ENCODE measurements at places on chromosomes 13 and 19.

DNA sequence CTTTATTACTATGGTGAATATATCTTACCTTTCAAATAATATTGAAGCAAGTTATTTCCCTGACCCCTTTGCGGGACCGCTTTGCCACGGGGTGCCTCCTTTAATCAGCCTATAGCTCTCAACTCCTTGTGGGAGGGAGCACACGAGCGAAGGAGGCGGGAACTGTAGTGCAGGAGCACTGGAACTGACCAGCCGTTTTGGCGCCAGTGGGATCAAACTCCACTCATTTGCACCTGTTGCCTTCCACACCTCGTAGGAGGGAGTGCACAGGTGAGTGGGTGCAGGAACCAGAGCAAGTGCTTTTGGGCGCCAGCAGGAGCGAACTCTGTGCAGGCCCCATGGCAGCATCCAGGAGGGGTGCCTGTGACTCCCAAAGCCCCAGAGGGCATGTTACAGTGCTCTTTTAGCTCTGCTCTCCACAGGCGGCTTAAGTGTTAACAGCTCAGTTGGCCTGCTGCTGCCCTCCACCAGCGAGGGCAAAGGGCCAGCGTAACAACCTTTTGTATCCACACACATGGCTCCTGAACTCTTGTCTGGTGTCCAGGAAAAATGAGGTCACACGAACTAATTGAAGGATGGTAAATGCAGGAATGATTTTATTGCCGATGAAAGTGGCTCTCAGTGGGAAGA, 206.9 kb downstream of the GGACT start:
- DNase-seq = no peak

DNA sequence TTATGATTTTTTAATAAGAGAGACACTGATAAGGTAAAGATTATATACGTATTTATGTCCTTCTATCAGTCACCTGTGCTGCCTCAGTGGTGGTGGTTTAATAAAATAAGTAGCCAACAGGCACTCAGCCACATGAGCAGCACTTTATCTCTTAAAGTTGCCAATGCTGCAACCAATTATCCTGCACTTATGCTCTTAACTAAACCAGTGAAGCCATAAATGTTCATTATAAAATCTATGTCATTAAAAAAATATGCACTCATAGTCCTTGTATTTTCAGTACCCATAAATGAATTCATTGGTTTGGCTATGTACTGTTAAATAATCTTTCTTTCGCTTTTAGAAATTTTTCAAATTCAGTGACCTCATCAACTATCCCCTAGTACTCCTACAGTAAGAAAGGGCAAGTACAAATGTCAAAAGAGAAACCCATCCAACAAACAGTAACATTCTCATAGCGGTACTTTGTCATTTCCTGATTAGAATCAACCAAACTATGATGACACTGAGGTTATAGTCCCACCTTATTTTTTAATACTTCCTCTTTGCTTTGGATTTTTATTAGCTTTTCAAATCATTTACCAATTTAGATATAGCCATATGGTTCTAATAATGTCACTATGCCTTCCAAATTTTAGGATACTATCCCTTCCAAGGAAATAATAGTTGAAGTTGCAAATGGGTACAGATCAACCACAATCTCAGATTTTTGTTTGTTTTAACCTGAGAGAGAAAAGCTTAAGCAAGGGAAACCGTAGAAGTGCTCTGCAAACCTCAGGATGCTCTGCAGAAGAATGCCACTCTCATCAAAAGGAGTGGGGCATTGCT, 190.9 kb downstream of the KLF12 start:
- no peak for DNase-seq

DNA sequence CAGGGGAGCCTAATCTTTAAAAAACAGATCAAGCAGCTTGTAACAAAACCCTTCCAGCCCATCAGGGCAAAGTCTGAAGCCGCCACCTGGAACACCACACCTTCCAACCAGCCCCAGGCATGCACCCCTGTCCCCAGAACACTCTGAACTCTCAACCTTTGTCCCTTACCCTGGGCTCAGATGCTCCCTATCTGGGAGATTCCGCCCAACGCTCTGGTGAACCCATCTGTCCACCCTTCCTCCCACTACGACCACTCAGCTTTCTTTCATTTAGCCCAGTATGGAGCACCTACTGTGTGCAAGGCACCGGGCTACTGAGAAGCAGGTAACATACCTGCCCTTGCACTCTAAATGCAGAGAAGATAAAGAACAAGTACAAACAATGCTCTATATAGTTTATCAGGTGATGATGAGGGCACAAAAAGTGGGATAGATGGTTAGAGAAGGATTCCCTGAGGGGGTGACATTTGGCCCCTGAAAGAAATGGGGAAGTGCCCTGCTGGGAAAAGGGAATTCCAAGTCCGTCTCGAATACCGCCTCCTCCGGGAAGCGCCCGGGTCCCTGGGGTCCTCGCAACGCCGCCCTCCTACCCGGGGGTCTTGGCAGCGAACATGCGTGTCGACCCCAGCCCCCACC, 629 bp downstream of the PEPD start:
- no peak for DNase-seq

DNA sequence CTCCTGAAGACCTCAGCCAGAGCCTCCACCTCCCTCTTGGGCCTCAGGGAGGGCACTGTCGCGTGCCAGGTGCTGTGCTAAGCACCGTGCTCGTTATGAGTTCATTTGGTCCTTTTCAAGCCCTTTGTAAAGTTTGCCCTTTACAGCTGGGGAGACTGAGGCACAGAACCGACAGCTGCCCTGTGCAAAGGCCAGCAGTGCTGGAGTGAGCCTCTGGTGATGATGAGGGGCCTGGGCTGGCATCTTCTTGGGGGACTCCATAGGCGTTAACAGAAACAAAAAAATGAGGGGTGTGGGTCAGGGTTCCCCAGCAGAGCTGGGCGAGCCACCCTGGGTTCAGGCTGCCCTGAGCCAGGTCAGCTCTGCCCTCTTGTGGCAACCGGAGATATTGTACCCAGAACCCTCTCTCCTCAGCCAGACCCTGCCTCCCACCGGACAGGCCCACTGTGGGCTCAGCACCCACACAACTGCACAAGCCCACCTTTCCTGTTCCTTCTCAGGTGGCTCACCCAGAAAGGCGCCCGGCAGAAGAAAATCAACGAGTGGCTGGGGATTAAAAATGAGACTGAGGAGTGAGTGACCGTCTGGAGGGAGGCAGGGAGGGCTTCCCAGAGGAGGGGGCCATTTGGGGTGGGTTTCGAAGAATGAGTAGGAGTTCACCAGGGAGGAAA, 5.5 kb upstream of the IFI30 start:
- DNase-seq = no peak

DNA sequence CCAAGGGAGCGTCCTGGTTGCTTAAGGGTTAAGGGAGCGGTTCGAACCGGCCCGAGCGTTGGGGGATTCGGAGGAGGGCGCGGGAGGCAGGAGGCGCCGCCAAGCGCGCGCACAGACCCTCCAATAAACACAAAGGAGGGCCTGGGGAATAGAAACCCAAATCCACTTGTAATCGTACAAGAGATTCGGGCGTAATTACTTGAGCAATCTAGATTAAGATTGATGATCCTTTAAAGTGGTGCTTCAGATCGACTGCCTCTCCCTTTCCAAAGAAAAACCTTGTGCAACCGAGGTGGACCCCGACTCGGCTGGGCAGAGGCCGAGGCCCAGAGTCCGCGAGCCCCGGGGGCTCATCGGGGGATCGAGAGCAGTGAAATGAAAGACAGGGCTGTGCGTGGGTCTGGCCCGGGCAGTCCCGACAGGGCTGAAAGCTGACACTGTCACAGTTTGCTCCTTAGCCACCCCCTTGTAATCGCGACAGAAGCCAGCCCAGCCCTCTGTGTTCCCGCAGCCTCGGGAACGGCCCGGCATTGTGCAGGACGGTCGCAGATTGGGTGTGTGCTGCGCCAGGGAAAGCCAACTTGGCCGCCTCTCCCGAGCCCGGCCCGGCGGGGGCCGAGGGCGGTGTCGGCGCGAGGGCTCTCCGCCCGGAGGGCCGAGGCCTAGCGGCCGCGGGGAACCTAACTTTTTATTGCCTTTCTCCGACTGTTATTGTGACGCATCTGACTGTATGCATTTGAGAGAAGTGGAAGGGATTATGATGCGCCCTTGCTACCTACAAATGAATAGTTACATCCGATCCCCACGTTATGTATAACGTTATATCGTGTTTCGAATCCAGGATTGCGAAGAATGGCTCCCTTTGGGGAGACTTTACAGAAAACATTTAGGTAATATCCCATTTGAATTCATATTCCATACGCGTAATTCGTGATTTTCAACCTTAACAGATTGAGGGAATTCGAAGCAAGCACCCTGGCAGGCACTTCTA, 5.5 kb downstream of the MAB21L1 start:
- no peak for DNase-seq

DNA sequence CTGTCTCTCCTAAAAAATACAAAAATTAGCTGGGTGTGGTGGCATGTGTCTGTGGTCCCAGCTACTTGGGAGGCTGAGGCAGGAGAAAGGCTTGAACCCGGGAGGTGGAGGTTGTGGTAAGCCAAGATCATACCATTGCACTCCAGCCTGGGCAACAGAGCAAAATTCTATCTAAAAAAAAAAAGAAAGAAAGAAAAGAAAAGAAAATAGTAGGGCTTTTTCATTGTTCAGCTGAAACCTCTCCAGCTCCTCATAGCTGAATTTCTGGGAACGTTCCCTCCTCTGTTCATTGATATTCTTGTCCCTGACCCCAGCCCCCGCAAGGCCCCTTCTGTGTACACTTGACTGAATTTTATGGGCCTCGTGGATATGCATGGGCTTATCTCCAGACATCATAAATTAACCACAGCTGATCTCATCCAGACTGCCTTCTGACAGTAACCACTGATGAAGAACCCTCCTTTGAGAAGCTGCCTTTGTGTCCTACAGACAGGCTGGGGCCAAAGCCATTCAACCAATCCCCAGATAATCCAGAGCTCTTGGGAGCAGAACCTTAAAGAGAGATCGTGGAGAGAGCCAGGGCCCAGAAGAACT, at the start of gene ELSPBP1:
Gene ELSPBP1, plus strand, starts transcription at position 424 of the 594 bp plus-strand sequence. CDS start 14,036 bp downstream, outside the sequence.
- no peak for DNase-seq

GRCh38 chr13:106010836-106011235, 524.6 kb downstream of the EFNB2 start:
- DNase-seq = no peak

DNA sequence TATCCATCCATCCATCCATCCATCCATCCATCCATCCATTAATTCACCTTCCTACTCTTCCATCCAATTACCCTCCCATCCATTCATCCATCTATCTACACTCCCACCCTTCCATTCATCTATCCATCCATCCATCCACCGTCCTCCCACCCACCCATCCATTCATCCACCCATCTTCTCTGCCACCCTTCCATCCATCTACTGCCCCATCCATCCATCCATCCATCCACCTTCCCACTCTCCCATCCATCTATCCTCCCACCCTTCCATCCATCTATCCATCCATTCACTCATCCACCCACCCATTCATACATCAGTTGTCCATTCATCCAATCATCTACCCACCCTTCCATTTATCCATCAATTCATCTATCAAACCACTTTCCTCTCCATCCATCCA, 54.3 kb downstream of the NWD1 start:
- no peak for DNase-seq

GRCh38 chr19:15251010-15251748, 18.9 kb upstream of the EPHX3 start:
- no peak for DNase-seq

GRCh38 chr13:85503797-85504196, 295.4 kb downstream of the SLITRK6 start:
- DNase-seq = no peak

DNA sequence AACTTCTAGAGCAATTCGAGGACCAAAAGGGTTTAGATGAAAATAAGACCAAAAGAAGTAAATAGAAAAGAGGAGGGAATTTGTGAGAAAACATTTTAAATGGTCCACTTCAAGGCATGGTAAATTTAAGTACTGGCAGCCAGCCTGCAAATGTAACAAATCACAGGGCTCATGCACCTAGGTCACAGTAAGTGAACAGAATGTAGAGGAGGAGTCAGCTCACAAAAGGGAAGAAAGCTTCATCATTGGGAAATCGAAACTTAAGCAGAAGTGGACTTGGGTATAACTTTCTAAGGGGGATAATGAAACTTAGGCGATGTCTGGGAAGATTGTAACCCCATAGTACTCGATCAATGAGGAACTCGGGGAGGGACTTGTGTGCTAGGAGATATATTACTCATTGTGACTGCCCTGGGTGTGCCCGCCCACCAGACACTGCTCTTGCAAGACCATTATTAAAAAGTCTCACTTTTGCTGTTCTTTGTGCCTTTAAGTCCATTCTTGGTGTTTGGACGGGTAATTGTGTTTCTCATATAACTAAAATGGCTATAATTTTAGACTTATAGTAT, 1053.6 kb upstream of the MIR17HG start:
- DNase-seq = no peak

GRCh38 chr19:21519488-21519887, 14.1 kb downstream of the ZNF429 start:
- no peak for DNase-seq

- no peak for DNase-seq
Measured at GRCh38 chr13:51645761-51646670, 61.8 kb downstream of the WDFY2 start.

- DNase-seq = no peak
Measured at GRCh38 chr13:52361225-52361624, 44.7 kb downstream of the THSD1 start.

DNA sequence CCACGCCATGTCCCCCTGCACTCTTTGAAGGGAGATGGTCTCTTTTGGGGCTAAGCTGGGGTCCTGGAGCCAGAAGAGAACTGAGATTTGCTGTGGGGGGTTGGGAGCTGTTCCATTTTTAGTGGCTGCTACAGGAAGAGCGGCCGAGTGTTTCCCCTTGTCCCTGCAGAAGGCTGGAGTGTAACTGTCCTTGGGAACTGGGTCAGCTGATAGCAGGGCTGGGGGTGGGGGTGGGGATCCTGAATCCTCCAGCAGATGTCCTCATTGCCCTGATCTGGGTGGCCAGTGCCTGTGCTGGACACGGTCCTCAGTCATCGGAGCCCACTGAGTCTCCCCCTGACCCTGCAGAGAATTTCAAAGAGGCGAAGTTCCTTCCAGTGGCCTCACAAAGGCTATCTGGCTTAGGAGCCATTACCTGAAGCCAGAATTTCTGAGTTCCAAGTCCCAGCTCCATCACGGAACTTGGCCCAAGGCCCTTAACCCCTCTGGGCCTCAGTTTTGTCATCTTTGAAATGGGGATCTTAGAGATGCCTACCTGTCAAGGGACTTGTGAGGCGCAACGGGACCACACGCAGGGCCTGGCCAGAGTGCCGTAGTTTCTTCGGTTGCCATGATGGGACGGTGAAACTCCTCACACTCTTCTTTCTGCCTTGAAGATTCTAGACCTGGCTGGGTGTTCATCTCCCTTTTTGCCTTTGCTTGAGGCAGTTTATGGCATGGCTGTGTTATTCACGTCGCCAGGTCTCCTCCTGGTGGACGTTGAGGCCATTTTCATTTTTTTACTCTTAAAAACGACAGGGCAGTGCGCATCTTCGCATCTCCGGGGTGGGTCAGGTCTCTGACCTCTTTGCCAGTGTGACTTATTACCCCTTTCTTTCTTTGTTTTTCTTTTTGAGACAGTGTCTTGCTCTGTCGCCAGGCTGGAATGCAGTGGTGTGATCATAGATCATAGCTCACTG, 51.9 kb downstream of the DNM2 start:
- DNase-seq = no peak

GRCh38 chr13:98976338-98976737, 1.5 kb downstream of the DOCK9 start:
- DNase-seq = no peak

- DNase-seq = no peak
Measured at GRCh38 chr19:38711726-38712153, 32.5 kb downstream of the CAPN12 start.

- no peak for DNase-seq
Measured at GRCh38 chr19:46426506-46427162, 2.1 kb downstream of the PNMA8C start.

- no peak for DNase-seq
Measured at GRCh38 chr13:109162248-109163036, 533.0 kb downstream of the MYO16 start.
